ENCODE measurements at places on chromosomes 1 and 21.
A peak's percentile ranks its signal among the peaks of the same experiment; 100 is the strongest.

DNA sequence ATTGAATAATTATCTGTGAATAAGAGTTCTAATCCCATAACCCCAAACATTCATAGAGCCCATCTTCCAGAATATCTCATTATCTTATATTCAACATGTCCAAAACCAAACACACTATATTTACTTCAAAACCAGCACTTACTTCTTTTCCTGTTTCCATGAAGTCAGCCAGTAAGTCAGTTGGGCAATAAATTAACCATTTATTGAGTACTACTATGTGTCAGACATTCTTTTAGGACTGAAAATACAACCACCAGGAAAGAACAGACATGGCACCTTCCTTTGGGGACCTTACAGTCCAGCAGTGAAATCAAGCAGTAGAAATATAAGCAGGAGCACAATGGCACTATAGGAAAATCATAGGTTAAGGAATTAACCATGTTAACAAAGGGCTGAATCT is 8.8 kb downstream of the AK5 start:
- DNase-seq, result no peak

- DNase-seq, result no peak
These were observed 36.4 kb upstream of the BCL9 start for GRCh38 chr1:147504801-147505311.

- no peak for DNase-seq
These were observed 940 bp downstream of the SRRM1 start for GRCh38 chr1:24644100-24644384.

- DNase-seq, result no peak
These were observed 302.1 kb upstream of the RRP15 start for GRCh38 chr1:217983051-217983375.

DNA sequence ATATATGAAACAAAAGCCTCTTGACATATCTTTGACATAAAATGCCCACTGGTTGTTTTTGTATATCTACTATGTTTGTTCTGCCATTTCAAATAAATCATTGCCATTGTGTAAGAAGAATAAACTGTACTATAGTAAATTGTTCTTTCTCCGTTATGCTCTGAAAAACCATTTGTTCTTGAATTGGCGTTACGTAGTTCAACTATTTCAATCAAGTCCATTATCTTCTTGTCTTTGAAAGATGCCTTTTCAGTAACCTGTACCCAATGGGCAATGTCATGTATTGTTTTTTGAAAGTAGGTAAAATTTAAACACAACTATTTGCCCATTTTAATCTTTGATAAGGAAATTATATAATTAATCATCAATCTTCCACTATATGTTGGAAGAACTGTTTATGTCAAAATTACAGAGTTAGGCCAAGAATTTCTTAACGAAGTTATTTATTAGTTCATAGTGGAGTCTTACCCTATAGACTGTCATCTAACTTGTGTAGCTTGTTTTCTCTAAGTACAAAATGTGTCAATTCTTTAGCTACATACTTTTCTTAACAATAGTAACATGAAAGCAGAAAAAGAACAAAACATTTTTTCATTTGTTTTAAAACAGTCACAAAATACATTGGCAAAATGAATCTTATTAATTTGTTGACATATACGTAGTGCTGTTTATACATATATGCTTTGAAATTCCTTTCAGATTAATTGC is 294.8 kb downstream of the PTPRC start:
- no peak for DNase-seq

GRCh38 chr1:200802865-200803512 is 64.3 kb downstream of the CAMSAP2 start:
- peak; percentile 38 for DNase-seq

GRCh38 chr1:226344441-226345259 is 35.7 kb upstream of the LIN9 start:
- DNase-seq, result no peak

GRCh38 chr1:89546082-89546889 is 21.7 kb downstream of the LRRC8B start:
- DNase-seq, result no peak

- no peak for DNase-seq
These were observed 478 bp downstream of the RIT1 start for GRCh38 chr1:155910621-155911121.

- DNase-seq, result no peak
These were observed 12.0 kb upstream of the FMO2 start for GRCh38 chr1:171173069-171173468.

DNA sequence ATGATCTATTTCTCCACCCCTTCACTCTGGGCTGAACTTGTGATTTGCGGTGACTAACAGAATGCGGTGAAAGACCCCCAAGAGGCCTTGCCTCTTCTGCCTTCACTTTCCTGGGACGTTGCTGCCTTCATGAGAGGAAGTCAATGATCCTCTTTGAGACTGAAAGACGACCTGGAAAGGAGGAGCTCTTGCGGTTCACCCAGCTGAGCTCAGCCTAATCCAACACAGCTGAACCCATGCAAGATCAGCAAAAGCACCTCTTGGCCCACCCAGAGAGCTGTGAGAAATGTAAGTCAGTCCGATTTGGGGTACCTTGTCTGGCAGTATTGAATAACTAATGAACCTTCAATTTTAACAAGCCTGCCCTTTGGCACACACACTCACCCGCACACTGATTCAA is 767.4 kb upstream of the TPTE start:
- DNase-seq, result no peak

DNA sequence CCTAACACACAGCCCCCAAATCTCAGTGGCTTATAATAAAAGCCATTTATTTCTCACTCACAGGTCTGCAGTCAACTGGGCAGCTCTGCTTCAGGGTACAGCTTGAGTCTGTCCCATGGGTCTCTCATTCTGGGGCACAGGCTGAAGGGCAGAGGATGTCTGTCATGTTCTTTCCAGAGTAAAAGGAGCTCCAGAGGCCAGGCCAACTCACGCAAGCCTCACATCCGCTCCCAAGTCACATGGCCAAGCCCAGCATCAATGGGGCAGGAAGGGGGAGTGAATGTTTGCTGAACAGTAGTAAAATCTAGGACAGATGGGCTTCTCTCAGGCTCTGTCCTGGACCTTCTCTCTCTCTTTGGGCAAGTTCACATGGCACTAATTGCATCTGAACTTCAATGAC is 7.1 kb upstream of the SSBP3 start:
- DNase-seq, result no peak

DNA sequence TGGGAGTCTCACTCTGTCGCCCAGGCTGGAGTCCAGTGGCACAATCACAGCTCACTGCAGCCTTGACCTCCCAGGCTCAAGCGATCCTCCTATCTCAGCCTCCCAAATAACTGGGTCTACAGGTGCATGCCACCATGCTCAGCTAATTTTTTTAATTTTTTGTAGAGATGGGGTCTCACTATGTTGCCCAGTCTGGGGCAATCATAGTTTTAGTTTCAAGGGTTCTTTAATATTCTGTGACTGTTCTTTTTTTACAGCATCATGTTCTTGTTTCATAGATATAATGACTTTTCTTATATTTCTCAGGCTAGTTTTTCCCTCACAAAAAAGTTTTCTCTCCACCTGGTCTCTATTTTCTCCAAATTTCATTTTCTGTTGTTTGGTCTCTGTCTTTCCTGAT is 25.4 kb upstream of the SMYD2 start:
- no peak for DNase-seq

- DNase-seq, result no peak
These were observed 127.8 kb downstream of the GABPA start for GRCh38 chr21:25862596-25862995.

- DNase-seq, result no peak
These were observed 68.0 kb downstream of the CD58 start for GRCh38 chr1:116502671-116503314.

DNA sequence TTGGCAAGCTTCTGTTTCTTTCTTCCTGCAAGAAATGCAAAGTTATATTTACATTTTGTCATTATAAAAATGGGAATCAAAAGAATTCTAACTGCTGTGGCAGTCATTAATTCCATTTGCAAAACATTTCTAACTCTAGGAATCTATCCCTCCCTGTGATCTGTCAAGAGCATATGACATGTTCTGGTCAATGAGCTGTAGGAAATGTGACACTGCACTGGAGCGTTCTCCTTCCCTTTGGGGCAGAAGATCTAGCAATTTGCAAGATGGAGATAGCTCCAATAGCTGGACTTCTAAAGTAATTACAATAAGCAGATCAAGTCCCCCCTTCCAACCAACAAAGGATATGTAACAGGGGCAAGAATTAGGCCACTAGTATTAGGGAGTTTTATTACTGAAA is 6.3 kb downstream of the TOMM20 start:
- no peak for DNase-seq

- DNase-seq, result peak; percentile 63
These were observed 261.9 kb downstream of the VAV3 start for GRCh38 chr1:107702946-107703571.

DNA sequence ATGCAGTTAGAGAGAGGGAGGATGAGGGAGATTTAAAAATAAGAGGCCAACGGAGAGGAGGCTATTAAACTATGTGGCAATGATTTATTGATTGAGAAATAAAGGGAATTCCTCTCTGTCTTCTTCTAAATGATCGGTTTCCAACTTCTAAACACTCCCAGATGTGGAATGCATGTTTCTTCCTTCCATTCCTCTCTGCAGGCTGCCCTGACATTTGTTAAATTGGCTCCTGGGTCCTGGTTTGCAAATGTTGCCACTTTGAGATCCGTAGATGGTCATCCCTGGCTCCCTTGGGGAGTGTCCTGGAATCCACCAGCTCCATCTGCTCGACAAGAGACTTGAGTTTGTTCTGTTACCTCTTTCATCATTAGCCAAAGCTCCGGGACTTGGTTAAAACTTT is 10.3 kb upstream of the C1orf198 start:
- DNase-seq, result peak; percentile 98

GRCh38 chr1:52677076-52677806 is 20.9 kb downstream of the COA7 start:
- DNase-seq, result no peak

- DNase-seq, result no peak
These were observed 23.6 kb upstream of the PSEN2 start for GRCh38 chr1:226846786-226847185.

- no peak for DNase-seq
These were observed 86.9 kb downstream of the GRIK3 start for GRCh38 chr1:36947384-36947783.

Data from AG04449 (cell line).